ENCODE measurements at places on chromosomes 5 and 9.

- DNase-seq: no peak
Observed at GRCh38 chr9:93437996-93438395, 13.5 kb upstream of the FAM120A start.

- no peak for DNase-seq
Observed at GRCh38 chr5:35608881-35609779, 8.5 kb upstream of the SPEF2 start.

- DNase-seq: peak; percentile 93
Observed at GRCh38 chr5:168295574-168296201, 4.2 kb downstream of the WWC1 start.

DNA sequence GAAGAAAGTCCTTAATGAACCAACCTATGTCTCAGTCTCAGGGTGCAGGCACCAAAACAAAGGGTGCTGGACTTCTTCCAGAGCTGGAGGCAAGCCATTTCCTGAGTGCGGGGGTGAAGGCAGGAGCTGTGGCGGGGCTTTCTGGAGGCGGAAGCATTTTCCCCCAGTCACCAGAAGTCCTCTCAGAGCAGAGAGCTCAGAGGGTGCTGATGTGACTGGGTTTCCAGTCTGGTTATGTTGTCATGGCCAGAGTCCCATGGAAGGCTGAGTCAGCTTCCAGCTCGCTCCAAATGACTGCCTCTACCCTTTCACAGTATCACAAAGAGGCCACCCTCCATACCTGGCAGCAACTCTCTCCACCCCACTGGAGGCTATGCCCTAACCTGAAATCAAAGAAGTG lies 86.0 kb downstream of the TRPC7 start:
- DNase-seq: no peak

GRCh38 chr9:14661421-14662059 lies 31.7 kb downstream of the ZDHHC21 start:
- no peak for DNase-seq

DNA sequence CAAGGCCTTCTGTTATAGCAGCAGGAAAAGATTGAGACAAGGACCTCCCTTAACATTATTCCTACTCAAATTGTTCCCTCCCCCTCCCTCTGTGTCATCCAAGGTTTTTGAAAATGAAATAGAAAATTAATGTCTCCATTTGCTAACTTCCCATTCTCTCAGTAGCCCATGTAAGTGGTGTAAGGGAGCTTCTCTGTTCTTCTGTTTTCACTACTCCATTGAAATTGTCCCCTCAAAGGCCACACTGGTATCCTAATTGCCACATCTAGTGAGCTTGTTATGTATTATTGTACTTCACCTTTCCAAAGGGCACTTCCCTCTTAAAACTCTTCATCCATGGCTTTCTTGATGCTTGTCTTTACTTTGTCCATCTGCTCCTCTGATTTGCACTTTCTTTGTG lies 131.2 kb upstream of the PIK3R1 start:
- no peak for DNase-seq

All from endodermal cell (in vitro differentiated cells).